Aorta (tissue), 5 donors: ENCODE measurements at places on chromosomes 7 and 10. TPM values are rescaled to one million over a fixed set of nuclear protein-coding genes. Genes with fewer than 3 reads are reported as not detected.

Gene EXOSC1
- 25.6 TPM for total RNA-seq

Gene ZNF503
- total RNA-seq = 15.7 TPM

Gene GHITM
- 88.3 TPM for total RNA-seq

Gene ANKRD1
- 0.30 TPM for total RNA-seq

DNA sequence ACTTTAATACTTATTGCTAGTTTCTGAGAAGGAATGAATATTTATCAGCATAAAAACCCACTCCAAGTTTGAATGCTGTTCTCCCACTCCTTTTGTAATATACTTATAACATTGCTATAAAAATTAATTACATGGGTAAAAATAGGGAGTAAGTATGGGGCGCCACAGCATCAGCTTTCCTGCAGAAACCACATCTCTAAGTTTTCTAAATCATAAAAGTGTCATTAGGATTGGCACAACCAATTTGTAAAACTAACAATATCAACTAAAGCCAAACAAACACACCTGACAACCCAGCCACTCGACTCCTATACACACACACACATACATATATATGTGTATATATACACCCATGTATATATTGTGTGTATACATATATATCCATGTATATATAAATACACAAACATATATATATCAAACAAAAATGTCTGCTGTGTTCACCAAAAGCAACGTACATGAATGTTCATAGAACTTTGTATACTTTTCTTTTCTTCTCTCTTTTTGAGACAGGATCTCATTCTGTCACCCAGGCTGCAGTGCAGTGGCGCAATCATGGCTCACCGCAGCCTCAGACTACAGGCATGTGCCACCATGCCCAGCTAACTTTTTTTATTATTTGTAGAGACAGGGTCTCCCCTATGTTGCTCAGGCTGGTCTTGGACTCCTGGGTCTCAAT lies 14.8 kb upstream of the LRRC17 start:
- H3K4me1 ChIP-seq = peaks cover 10% of the 10 kb centered on the region
- no peak for DNase-seq
- H3K4me3 ChIP-seq = no peak overlapping the region
- H3K36me3 ChIP-seq = no peaks in the 10 kb centered on the region
- H3K27me3 ChIP-seq = no peaks in the 10 kb centered on the region
- H3K27ac ChIP-seq = peak overlapping the region; percentile 89

- H3K4me1 ChIP-seq = no peaks in the 10 kb centered on the region
- H3K27ac ChIP-seq = no peak overlapping the region
- H3K4me3 ChIP-seq = no peak overlapping the region
- H3K27me3 ChIP-seq = no peaks in the 10 kb centered on the region
- no peaks in the 10 kb centered on the region for H3K36me3 ChIP-seq
- DNase-seq = no peak
Measured at GRCh38 chr10:48538611-48539010, 66.3 kb downstream of the ARHGAP22 start.

GRCh38 chr7:111529507-111530355 lies 32.6 kb downstream of the IMMP2L start:
- DNase-seq = no peak
- H3K27ac ChIP-seq = no peak overlapping the region
- H3K4me3 ChIP-seq = no peak overlapping the region
- H3K36me3 ChIP-seq = no peaks in the 10 kb centered on the region

DNA sequence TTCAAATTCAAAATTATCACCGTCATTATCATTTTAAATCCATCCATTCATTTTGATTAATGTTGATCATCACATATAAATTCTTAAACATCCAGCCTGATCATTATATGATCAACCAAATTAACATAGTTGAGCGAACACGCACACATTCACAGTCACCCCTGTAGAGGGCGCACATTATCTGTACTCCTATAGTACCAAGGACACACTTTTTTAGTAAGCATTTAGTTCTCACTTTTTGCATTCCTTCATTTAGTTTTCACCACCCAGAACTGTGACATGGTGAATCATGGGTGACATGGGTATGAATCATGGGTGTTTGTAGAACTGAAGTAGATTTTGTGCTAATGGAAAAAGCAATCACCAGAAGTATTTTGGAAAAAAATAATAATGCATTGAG lies 26.0 kb upstream of the ZNF735 start:
- no peaks in the 10 kb centered on the region for H3K27me3 ChIP-seq
- no peak overlapping the region for H3K4me3 ChIP-seq
- H3K27ac ChIP-seq = no peak overlapping the region
- no peak for DNase-seq

DNA sequence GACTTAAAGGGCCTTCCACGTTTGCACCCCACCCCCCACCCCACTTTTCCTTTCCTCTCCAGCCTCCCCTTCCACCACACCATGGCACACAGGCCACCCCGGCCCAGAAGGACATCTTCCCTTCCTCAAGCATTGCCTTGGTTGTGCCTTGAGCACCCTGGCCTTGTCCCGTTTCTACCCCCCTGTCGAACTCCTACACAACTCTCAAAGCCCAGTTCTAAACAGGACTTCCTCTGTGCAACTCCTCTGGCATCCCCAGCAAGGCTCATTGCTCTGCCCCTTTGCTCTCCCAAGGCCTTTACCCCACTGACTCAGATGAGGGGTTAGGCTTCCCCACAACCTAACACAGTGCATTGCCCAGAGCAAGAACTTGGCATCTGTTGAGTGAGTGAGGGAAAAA lies 136.1 kb downstream of the HERPUD2 start:
- no peaks in the 10 kb centered on the region for H3K4me1 ChIP-seq
- no peak for DNase-seq
- no peak overlapping the region for H3K4me3 ChIP-seq
- no peaks in the 10 kb centered on the region for H3K36me3 ChIP-seq

- DNase-seq = no peak
- no peaks in the 10 kb centered on the region for H3K36me3 ChIP-seq
- no peaks in the 10 kb centered on the region for H3K4me1 ChIP-seq
- H3K27me3 ChIP-seq = no peaks in the 10 kb centered on the region
- no peak overlapping the region for H3K4me3 ChIP-seq
- H3K27ac ChIP-seq = no peak overlapping the region
Measured at GRCh38 chr7:42548816-42549611, 312.0 kb upstream of the GLI3 start.

- H3K4me1 ChIP-seq = no peaks in the 10 kb centered on the region
- no peak overlapping the region for H3K27ac ChIP-seq
- H3K36me3 ChIP-seq = no peaks in the 10 kb centered on the region
- no peak for DNase-seq
- H3K27me3 ChIP-seq = no peaks in the 10 kb centered on the region
- H3K4me3 ChIP-seq = no peak overlapping the region
Measured at GRCh38 chr7:130442601-130443000, 1.8 kb upstream of the CEP41 start.

DNA sequence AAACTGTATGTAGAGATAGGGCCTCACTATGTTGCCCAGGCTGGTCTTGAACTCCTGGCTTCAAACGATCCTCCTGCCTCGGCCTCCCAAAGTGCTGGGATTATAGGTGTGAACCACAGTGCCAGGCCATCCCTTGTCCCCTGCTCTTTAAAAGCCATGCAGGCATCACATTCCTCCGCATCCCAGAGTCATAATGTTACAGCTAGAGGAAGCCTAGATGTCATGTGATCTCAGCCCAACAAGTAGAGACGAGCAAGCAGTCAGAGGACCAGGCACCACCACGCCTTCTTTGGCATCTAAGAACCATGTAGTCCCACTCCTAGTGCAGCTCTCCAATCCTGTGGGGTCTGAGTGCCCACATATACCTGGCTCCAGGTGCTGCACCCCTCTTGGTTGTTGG lies 13.1 kb downstream of the PODXL start:
- H3K27me3 ChIP-seq = no peaks in the 10 kb centered on the region
- no peaks in the 10 kb centered on the region for H3K4me1 ChIP-seq
- DNase-seq = peak; percentile 25
- no peak overlapping the region for H3K27ac ChIP-seq

- H3K27ac ChIP-seq = no peak overlapping the region
- no peaks in the 10 kb centered on the region for H3K4me1 ChIP-seq
- no peak for DNase-seq
- no peaks in the 10 kb centered on the region for H3K27me3 ChIP-seq
- H3K36me3 ChIP-seq = no peaks in the 10 kb centered on the region
Measured at GRCh38 chr10:62585211-62585775, 211.1 kb downstream of the ZNF365 start.

DNA sequence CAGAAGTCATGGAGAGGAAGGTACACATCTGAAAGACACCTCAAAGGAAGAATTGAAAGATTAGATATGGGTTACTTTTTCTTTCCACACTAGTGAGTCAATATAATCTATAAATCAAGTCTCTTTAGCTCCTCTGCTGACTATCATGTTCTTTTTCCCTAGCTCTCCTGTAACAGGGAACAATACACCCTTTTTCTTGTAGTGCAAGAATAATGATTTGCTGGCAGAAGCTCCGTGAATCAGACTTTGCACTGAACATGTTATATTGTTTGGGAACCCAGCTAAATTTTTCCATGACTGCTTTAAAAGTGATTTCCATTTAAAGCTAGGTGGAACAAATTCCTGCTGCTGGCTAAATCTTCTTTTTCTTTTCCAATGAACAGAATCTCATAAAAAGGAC lies 756.6 kb upstream of the C7orf33 start:
- no peak for DNase-seq
- no peaks in the 10 kb centered on the region for H3K4me1 ChIP-seq
- no peak overlapping the region for H3K4me3 ChIP-seq
- H3K27me3 ChIP-seq = no peaks in the 10 kb centered on the region
- H3K27ac ChIP-seq = no peak overlapping the region
- no peaks in the 10 kb centered on the region for H3K36me3 ChIP-seq

GRCh38 chr10:80945264-80945880 lies 407.7 kb downstream of the SH2D4B start:
- H3K36me3 ChIP-seq = no peaks in the 10 kb centered on the region
- H3K4me1 ChIP-seq = no peaks in the 10 kb centered on the region
- H3K27me3 ChIP-seq = no peaks in the 10 kb centered on the region
- H3K27ac ChIP-seq = no peak overlapping the region

DNA sequence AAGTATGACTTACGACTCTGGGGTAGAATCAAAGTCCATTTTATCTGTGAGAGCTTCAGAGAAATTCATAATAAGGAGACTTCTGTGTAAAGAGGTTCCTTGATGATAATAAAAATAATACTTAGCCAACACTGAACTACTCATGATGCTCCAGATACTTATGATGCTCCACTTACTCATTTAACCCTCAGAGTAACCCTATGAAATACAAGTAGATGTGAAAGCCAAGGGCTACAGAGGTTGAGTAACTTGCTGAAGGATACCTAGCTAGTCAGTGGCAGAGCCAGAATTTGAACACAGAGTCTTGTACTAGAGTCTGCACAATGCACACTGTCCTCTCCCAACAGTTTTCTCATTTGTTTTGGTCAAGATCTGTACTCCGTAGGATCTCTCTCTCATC lies 89.5 kb downstream of the HECW1 start:
- no peaks in the 10 kb centered on the region for H3K36me3 ChIP-seq
- no peaks in the 10 kb centered on the region for H3K4me1 ChIP-seq
- no peak overlapping the region for H3K27ac ChIP-seq

- no peak for DNase-seq
- no peak overlapping the region for H3K4me3 ChIP-seq
- no peaks in the 10 kb centered on the region for H3K27me3 ChIP-seq
- H3K36me3 ChIP-seq = no peaks in the 10 kb centered on the region
- no peaks in the 10 kb centered on the region for H3K4me1 ChIP-seq
Measured at GRCh38 chr10:69851306-69851705, 49.6 kb downstream of the COL13A1 start.

DNA sequence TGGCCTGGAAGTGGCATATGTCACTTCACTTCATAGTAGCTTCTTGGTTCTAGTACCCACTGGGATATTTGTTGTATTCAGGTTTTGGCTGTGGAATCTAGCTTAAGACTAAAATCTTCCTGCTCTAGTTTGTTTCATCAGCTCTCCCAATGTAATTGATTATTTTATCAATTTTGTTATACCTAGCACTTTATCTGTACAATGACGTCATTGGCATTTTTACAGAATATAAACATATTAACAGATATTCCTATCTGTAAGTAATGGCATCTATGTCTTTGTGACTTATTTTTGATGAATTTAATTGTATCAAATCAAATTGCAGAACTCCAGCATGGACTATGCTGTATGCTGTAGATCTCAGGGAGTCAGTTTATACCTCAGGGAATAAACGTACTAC lies 19.7 kb downstream of the KIAA1217 start:
- H3K4me3 ChIP-seq = no peak overlapping the region
- no peak overlapping the region for H3K27ac ChIP-seq
- no peak for DNase-seq
- H3K27me3 ChIP-seq = no peaks in the 10 kb centered on the region

DNA sequence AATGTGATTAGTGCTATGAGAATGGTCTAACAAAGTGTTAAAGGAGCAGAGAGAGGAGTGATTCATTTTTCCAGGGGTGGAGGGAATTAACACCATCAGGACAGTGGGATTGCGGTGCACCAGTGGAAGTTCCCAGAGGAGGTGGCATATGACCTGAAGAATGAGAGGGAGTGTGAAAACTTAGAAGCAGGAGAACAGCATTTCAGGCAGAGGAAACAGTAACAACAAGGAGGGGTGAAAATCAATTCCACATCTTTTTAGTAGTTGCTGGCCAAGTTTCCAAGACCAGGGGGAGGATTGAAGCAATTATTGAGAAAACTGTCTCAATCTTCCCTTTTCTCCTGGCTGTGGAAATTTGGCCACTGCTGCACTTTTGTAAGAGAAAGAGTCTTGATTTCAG lies 23.7 kb upstream of the CCDC172 start:
- no peaks in the 10 kb centered on the region for H3K36me3 ChIP-seq
- no peak overlapping the region for H3K4me3 ChIP-seq
- H3K27ac ChIP-seq = no peak overlapping the region
- DNase-seq = no peak
- no peaks in the 10 kb centered on the region for H3K4me1 ChIP-seq

- H3K4me3 ChIP-seq = no peak overlapping the region
- H3K36me3 ChIP-seq = no peaks in the 10 kb centered on the region
- DNase-seq = no peak
- H3K4me1 ChIP-seq = no peaks in the 10 kb centered on the region
Measured at GRCh38 chr10:81909453-81909852, 34.5 kb downstream of the NRG3 start.

GRCh38 chr10:126094537-126094936 lies 198.2 kb downstream of the FANK1 start:
- DNase-seq = no peak
- H3K36me3 ChIP-seq = no peaks in the 10 kb centered on the region
- H3K4me1 ChIP-seq = no peaks in the 10 kb centered on the region
- H3K27me3 ChIP-seq = no peaks in the 10 kb centered on the region
- H3K4me3 ChIP-seq = no peak overlapping the region
- H3K27ac ChIP-seq = no peak overlapping the region

DNA sequence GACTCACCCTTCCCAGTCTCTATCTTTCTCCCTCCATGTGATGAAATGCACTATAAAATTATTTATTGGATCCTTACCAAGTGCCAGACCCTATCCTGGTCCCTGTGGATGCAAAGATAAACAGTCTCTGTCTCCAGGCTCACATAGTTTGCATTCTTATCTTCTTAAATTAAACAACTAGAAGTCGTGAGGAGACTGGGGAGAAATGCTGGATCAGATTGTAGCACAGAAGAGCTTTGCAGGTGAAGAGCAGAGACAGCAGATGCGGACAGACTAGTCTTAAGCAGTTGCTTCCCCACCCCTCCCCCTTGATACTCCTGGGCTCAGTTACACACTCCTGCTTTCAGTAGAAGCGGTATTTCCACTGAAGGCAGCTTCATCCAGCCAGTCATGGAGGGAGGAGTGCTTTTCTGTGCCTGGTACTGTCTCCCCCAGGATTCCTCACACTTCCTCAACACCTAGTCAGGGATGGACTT lies 20.8 kb upstream of the CDK1 start:
- H3K36me3 ChIP-seq = no peaks in the 10 kb centered on the region
- no peaks in the 10 kb centered on the region for H3K27me3 ChIP-seq
- no peak overlapping the region for H3K27ac ChIP-seq
- no peaks in the 10 kb centered on the region for H3K4me1 ChIP-seq
- no peak for DNase-seq
- no peak overlapping the region for H3K4me3 ChIP-seq
